Mesenteric fat pad (tissue), 1 donor: ENCODE measurements at places on chromosomes 7 and 10. TPM values are rescaled to one million over a fixed set of nuclear protein-coding genes. Genes with fewer than 3 reads are reported as not detected.

- DNase-seq, result peak; percentile 26
Observed at GRCh38 chr7:155871211-155871610, 58.9 kb upstream of the SHH start.

ZNF365 gene
- total RNA-seq, result not detected

DNA sequence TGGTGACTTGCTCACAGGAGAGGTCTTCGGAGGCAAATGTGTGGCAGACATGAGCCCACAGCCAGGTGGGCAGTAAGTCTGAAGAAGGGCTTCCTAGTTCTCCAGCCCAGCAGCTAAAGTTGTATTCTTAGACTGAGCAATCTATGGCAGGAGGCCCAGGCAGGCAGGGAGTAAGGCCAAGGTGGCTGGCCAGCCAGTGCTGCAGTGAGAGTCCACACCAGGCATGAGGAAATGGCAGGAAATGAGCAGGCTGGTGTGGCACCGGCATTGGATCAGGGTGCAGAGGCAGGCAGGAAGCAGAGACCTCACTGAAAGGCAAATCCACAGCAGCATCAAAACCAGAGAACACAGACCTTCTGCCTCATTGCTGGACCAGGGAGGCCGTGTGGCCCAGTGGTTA is 84.6 kb upstream of the PDE1C start:
- no peak for DNase-seq

GRCh38 chr10:71390461-71390835 is 6.3 kb upstream of the CDH23 start:
- no peak for DNase-seq
